ENCODE measurements at places on chromosomes 16 and 17.

- no peak for DNase-seq
Measured at GRCh38 chr17:49337884-49338283, 24.2 kb downstream of the ZNF652 start.

- peak; percentile 39 for DNase-seq
Measured at GRCh38 chr16:8962393-8963009, 1.2 kb downstream of the USP7 start.

DNA sequence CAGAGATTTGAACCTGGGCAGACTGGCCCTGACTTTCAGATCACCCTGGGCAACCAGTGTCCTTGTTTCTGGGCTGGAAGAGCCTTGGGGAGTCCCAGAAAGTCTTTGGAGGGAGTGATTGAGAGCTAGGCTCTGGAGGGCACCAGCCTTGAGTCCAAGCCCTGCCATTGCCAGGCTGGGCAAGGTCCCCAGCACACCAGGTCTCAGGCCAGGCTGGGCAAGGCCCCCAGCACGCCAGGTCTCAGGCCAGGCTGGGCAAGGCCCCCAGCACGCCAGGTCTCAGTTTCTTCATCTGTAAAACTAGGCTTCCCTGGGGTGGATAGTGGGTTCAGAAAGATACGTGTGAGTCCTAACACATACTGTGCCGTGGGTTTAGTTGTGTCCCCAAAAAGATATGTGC lies 135.0 kb downstream of the IRF8 start:
- DNase-seq: no peak

DNA sequence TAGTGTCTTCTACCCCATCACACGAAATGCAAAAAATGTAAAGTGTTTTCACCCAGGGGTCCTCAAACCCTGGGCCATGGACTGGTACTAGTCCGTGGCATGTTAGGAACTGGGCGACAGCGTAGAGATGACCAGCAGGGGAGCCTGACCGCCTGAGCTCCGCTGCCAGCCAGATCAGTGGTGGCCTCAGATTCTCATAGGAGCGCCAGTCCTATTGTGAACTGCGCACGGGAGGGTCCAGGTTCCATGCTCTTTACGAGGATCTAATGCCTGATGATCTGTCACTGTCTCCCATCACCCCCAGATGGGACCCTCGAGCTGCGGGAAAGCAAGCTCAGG lies 4.5 kb downstream of the SCARF1 start:
- DNase-seq: no peak

DNA sequence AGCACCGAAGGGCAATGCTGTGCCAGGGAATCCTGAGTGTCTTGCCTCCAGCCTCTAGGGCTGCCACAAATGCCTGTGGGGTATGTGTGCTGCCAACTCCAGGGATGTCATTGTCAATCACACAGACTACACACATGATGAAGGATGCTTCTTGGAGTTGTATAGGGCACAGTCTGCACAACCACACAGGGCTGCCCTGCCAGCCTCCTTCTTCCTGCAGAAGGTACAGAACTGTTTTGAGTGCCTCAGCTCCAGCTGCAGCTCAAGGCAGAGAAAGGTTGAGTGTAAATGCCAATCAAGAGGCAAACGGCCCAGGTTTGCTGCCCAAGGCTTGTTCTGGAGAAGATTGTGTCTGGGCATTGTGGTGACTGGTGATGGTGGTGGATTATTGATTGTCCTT lies 15.6 kb downstream of the SCNN1B start:
- DNase-seq: no peak

DNA sequence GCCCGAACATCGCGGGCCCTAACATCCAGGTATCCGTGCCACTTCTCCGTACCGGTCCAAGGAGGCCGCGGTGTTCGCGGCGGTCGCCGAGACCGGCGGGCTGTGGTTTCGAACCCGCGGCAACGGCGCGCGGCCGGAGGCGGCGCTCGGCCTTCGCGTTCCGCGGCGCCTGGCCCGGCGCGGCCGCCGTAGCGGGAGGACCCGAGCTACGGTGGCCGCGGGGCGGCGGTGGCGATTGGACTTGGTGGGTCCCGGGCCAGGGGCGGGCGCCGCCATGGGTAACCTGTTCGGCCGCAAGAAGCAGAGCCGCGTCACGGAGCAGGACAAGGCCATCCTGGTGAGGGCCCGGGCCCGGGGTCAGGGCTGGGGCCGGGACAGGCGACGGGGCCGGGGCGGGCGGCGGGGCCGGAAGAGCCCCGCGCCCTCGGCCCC lies at the start of gene CHMP6:
Gene CHMP6, plus strand, starts transcription at position 197 of the 432 bp plus-strand sequence. Its CDS starts 78 bp downstream, at position 275.
- DNase-seq: peak; percentile 84

DNA sequence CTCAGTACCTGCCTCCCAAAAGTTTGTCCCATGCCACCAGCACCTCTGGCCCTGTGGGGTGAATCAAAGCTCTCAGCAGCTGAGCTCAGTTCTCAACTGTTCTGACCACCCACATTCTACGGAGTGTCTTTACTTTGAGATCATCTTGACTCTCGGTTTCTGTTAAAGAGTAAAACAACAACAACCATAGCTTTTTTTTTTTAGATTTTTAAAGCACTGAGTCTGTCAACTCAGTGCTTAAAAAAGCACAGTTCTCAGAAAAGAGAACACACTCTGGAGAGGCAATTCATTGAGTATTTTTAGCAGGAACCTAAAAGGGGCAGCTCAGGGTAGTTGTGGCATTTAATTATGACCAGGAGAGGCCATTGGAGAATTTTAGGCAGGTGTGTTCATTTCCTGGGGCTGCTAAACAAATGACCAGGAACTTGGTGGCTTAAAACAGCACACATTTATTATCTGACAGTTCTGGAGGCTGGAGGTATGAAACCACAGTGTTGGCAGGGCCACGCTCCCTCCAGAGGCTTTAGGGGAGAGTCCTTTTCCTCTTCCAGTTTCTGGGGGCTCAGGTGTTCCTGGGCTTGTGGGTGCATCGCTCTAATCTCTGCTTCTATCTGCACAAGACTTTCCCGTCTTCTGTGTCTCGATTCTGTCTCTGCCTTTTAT lies 6.7 kb upstream of the WFIKKN2 start:
- no peak for DNase-seq

- DNase-seq: no peak
Measured at GRCh38 chr17:15392326-15392741, 50.9 kb upstream of the TEKT3 start.

GRCh38 chr16:6728381-6728780 lies 604.3 kb upstream of the RBFOX1 start:
- no peak for DNase-seq

- peak; percentile 19 for DNase-seq
Measured at GRCh38 chr16:50992350-50993032, 158.6 kb downstream of the SALL1 start.

DNA sequence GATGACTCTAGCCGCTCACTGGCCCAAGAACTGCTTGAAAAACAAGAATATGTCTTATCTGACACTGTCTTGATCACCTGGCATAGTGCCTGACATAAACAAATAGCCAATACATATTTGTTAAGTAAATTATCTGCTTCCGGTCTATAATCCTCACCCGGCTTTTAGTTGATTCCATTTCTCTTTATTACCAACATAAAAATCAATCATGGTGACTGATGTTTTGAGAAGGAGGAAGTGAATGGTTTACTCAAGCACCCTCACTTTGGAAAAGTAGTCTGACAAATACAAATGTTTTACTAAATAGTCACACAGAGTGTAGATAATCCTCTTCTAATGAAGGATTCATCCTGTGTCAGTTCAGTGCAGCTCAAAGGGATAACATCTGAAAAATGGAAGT lies 47.0 kb downstream of the SKAP1 start:
- no peak for DNase-seq

- no peak for DNase-seq
Measured at GRCh38 chr17:64213995-64214811, 48.9 kb downstream of the TEX2 start.

DNA sequence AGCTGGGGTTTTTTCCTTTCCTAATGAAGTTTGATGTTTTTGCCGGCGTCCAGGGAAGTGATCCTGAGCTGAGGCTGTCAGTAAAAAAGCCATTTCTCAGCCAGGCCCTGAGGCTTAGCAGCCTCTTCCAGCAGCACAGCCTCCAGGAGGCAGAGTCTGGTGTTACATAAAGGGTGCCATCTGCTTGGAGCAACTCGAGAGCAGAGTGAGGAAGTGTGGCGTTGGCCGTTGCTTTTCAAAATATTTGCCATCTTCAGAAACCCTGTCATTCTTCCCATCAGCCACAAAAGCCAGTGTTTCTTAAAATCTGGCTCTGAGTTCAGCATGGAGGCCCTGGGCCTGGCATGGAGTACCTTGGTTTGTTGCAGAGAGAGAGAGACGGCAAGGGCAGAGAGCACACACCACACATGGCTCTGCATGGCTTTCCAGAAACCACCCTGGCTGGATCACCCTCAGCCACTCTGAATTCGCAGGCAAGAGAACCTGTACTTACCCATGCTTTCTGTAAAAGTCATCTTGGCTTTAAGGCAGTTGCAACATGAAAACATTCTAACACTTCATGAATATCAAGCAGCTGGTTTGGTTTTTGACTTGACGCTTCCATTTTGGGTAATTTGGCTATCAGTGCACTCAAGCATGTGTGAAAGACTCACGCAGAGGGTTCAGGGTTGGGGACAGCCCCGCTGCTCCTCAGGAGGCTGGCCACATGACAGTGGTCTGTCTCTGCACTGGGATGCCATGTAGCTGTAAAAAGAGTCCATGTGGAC lies 21.0 kb downstream of the PMM2 start:
- no peak for DNase-seq

DNA sequence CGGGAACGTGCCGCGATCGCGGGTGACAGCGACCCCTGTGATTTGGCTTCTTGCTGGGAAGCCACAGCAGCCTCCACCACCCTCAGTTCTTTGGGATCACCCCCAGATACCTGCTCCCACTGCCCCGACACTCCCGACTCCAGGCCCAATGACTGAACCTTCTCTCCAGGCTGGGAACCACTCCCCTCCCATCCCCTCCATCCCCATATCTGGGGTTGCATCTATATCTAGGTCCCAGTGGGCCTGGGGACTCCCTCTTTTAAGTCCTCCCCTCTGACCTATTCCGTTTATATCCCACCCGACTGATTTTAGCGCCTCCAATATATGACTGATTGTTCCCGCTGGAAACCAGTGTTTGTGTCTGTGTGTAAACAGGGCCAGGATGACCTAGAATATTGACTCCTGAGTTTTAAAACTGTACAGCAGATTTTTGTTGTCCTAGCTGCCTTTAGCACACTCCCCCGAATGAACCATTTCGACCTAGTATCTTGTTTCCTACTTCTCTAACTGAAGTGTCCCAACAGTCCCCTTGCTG lies 667 bp downstream of the PSMD3 start:
- no peak for DNase-seq

- no peak for DNase-seq
Measured at GRCh38 chr17:27318633-27319032, 24.7 kb downstream of the WSB1 start.

- no peak for DNase-seq
Measured at GRCh38 chr17:68511254-68511670, 968 bp upstream of the PRKAR1A start.

DNA sequence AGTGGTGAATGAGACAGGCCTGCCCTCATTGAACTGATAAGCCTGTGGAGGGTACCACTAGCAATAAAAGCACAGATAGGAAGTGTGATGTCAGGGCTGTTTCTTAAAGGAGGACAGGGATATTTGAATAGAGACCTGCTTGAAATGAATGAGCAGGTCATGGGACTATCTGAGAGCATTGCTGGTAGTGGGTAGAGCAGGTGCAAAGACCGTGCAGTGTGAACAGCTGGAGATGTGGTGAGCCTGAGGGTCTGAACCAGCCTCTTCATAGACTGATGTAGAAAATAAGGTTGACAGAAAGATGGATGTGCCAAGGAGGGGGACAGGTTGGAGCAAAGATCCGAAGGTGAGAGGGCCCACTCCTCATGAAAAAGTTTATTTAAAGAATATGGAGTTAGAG lies 2.4 kb downstream of the NUP93 start:
- no peak for DNase-seq

DNA sequence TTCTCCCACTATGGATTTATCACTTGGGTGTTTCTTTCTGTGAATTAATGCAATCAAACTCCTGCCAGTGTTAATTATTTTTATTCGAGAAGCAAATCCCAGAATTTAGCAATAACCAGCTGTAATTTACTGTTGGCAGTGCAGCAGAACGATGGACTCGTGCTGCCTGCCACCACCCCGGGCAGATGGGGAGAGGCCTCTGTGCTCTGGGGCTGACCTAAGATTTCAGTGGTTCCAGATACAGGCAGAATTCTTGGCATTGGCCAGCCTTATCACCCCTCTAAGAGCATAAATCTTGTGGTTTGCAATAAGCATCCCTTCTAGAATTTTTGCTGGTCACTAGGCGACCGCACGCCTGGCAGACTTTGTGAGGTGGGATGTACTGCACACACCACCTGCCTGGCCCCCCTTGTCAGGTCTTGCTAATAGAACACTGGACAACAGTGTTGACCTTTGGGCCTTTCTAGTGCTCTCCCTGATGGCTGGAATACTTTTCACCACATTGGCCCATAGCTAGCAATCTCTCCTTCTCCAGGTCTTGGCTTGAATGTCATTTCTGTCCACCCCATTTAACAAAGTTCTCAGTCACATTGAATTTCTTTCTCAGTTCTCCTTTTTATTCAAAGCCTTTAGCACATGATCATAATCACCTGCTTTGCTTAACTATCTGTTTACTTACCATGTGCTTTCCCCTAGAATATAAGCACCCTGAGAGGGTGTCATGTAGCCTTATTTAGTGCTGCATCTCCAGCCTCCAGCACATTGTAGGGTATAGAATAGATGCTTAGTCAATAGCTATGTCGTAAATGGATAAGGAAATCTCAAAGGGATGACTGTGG lies 122.1 kb upstream of the DYNLRB2 start:
- DNase-seq: no peak

DNA sequence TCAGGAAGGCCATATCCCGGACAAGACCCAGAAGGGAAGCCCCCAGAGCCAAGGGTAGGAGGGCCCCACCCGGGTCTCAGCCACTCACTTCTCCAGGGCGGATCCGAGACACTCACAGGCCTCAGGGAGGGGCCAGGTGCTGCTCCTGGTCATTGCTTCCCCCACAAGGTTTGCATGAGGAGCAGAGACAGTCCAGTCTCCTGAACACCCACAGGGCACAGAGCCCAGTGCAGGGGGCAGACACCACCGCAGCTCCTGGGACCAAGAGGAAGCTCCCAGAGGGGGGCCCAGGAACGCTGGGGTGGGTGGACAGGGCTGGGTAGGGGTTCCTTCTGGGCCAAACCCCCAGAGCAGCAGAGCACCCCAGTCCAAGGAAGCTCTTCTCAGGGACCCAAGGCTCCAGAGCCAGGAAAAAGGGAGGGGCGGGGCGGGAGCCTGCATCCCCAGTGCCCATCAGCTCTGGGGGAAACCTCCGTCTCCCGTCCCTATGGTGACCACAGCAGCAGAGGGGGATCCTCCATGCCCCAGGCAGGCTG lies 709 bp upstream of the MRPL28 start:
- peak; percentile 29 for DNase-seq

DNA sequence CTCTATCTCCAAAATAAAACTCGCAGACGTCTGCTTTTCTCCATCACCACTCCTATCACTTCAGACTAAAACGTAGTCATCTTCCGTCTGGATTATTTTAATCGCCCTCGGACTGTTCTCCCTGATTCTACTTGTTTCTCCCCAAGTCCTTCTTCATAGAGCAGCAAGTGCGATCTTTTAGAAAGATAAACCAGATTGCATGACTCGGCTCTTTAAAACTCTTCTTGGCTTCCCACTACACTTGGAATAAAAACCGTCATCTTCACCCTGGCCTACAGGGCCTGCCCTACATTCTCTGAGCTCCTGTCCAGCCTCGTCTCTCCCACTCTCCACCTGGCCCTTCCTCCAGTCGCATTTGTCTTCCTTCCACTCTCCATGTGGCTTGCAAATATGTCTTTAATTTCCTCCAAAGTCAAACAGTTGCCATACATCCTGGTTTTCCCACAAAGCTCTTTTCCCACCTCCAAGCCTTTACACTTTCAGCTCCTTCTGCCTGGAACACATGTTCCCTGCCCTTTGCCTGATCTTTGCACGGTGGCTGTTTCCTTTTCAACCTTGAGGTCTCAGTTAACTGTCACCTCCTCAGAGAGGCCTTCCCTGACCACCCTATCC lies 70.5 kb upstream of the DHX40 start:
- DNase-seq: no peak

All from femur (tissue), 1 donor.